Activated CD8-positive, alpha-beta memory T cell treated with anti-CD3 and anti-CD28 coated beads, Interleukin-2, amount 10 ng/mL, durations not matched to agents 7 days and 5 days (primary cell): ENCODE measurements at places on chromosomes 16 and 17. TPM values are rescaled to one million over a fixed set of nuclear protein-coding genes. Genes with fewer than 3 reads are reported as not detected.

- no peaks in the 10 kb centered on the region for H3K36me3 ChIP-seq
- H3K27me3 ChIP-seq, result no peaks in the 10 kb centered on the region
- no peak overlapping the region for H3K27ac ChIP-seq
- no peaks in the 10 kb centered on the region for H3K4me1 ChIP-seq
- no peak for DNase-seq
- H3K4me3 ChIP-seq, result no peak overlapping the region
Measured at GRCh38 chr16:61261315-61261714, 774.9 kb downstream of the CDH8 start.

DNA sequence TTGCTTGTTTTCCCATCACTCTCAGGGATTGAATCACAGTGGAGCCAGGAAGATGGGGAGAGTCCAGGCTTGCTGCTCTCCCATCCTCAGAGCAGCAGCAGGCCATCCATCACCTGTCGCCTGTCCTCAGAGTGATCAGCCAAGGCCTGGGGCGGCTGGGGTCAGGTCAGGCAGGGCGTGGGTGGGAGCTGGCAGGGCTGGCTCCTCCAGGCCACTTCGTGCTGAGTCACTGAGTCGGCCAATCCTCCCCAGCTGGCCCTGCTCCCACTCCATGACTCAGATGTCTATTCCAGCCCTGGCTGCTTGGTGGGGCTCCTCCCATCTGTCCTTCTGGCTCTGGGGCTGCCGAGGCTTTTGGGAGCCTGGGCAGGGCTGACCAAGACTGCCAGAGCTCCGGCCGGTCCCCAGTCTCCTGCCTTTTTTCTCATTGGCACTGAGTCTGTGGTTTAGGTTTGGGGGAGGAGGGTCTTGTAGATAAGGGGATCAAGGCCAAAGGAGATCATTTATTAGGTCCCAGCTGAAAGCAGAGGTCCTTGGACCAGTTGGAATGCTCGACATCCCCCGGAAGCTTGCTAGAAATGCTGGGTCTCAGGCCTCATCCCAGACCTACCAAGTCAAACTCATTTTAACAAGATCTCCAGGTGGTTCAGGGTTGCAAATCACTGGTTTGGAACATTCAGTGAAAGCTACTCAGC lies 72.7 kb downstream of the ABCC1 start:
- H3K4me1 ChIP-seq, result peaks cover 39% of the 10 kb centered on the region
- H3K4me3 ChIP-seq, result no peak overlapping the region
- peaks cover 34% of the 10 kb centered on the region for H3K36me3 ChIP-seq
- H3K27me3 ChIP-seq, result no peaks in the 10 kb centered on the region

DNA sequence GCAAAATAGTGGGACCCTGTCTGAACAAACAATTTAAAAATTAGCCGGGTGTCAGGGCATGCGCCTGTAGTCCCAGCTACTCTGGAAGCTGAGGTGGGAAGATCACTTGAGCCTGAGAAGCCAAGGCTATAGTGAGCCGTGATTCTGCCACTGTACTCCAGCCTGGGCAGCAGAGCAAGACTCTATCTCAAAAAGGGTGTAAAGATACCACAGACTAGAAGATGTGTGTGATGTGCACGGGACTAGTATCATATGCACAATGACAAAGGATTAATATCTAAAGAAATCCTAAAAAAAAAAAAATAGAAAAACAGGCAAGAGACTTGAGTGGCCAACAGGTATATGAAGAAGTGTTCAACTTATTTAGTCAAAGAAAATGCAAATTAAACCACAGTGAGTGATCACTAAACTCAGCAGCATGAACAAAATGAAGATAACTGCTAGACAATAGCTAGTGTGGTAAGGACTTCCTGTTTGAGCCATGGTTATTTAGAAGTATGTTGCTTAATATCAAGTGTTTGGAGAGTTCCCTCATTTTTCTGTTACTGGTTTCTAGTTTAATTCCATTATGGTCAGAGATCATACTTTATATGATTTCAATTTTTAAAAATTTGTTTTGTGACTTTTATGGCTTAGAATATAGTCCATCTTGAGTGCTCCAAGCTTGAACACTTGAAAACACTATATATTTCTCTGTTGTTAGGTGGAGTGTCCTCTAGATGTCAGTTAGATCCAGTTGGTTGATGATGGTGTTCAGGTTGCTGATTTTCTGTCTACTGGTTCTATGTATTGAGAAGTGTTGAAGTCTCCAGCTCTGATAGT lies 14.7 kb upstream of the SLX4 start:
- peaks cover 5% of the 10 kb centered on the region for H3K36me3 ChIP-seq
- DNase-seq, result no peak
- no peaks in the 10 kb centered on the region for H3K27me3 ChIP-seq
- peaks cover 38% of the 10 kb centered on the region for H3K4me1 ChIP-seq

GRCh38 chr17:80892900-80893603 lies 98.6 kb upstream of the CHMP6 start:
- peak; percentile 85 for DNase-seq
- peaks cover 80% of the 10 kb centered on the region for H3K36me3 ChIP-seq
- H3K4me1 ChIP-seq, result peaks cover 93% of the 10 kb centered on the region
- peak overlapping the region; percentile 85 for H3K4me3 ChIP-seq

DNA sequence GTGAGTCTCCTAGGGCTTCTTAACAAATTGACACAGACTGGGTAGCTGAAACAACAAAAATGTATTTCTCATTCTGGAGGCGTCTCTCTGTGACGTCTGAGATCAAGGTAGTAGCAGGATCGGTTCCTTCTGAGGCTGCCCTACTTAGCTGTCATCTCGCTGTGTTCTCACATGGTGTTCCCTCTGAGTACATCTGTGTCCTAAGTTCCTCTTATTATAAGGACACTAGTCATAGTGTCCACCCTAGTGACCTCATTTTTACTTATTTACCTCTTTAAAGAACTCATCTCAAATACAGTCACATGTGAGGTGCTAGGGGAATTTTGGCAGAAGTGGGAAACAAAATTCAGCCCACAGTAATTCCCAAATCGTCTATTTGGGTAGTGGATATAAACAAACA lies 529.1 kb downstream of the NPIPA7 start:
- no peak overlapping the region for H3K4me3 ChIP-seq
- H3K4me1 ChIP-seq, result no peaks in the 10 kb centered on the region
- no peak overlapping the region for H3K27ac ChIP-seq

The KCNH6 gene
- not detected for total RNA-seq

The TPSD1 gene
- not detected for total RNA-seq

The FBXW10B gene
- total RNA-seq, result 0.30 TPM

The MINK1 gene
- total RNA-seq, result 87.4 TPM

GRCh38 chr17:60398227-60398959 lies 6.5 kb upstream of the USP32 start:
- peaks cover 3% of the 10 kb centered on the region for H3K36me3 ChIP-seq
- H3K27ac ChIP-seq, result peak overlapping the region; percentile 81
- no peak for DNase-seq

DNA sequence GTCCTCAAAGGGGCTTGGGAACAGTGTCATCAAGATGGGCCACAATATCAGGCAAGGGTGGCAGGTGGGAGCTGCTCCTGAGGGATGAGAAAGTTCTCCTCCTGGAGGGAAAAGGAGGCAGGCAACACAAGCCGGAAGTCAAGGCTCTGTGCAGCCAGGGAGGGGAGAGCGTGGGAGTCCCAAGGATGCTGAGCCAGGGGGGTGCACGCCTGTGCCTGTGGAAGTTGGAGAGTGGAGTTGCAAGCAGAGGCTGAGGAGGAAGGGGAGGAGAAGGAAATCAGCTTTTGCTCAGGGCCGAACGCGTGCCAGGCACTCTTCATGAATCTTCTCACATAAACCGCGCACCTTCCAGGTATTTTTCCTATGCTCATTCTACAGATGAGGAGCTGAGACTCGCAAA lies 7.4 kb upstream of the SLC13A2 start:
- no peaks in the 10 kb centered on the region for H3K36me3 ChIP-seq
- H3K4me3 ChIP-seq, result no peak overlapping the region
- peak; percentile 4 for DNase-seq
- no peak overlapping the region for H3K27ac ChIP-seq
- H3K27me3 ChIP-seq, result peaks cover 13% of the 10 kb centered on the region

DNA sequence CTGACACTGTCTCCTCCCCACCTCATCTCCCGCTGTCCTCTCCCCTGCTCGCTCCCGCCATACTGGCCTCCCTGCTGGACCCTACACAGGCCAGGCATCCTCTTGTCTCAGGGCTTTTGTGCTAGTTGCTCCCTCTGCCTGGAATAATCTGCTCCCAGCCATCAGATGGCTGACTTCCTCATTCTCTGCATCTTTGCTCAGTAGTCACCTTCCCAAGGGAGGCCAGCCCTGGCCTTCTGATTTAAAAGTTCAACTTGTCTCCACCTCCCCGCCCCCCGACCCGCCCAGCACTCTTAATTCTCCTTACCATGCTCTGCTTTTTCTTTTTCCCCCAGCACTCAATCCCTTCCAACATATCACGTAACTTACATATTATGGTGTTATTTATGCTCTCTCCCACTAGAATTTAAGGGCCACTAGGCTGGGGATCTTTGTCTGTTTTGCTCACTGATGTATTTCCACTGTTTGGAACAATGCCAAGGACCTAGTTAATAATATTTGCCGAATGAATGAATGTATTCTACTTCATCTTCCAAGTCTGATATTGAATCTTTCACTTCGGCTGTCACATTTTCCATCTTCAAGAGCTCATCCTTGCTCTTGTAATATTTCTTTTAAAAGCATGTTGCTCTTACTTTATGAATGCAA lies 178.3 kb downstream of the CDK5R1 start:
- H3K4me1 ChIP-seq, result no peaks in the 10 kb centered on the region
- H3K4me3 ChIP-seq, result no peak overlapping the region
- H3K36me3 ChIP-seq, result no peaks in the 10 kb centered on the region
- H3K27ac ChIP-seq, result no peak overlapping the region

- no peak for DNase-seq
- no peak overlapping the region for H3K27ac ChIP-seq
- no peaks in the 10 kb centered on the region for H3K27me3 ChIP-seq
- no peaks in the 10 kb centered on the region for H3K36me3 ChIP-seq
- H3K4me3 ChIP-seq, result no peak overlapping the region
Measured at GRCh38 chr16:56267888-56268287, 76.6 kb downstream of the GNAO1 start.

GRCh38 chr16:78476615-78477014 lies 377.2 kb downstream of the WWOX start:
- H3K27me3 ChIP-seq, result no peaks in the 10 kb centered on the region
- H3K4me3 ChIP-seq, result no peak overlapping the region
- H3K4me1 ChIP-seq, result no peaks in the 10 kb centered on the region
- H3K27ac ChIP-seq, result no peak overlapping the region

DNA sequence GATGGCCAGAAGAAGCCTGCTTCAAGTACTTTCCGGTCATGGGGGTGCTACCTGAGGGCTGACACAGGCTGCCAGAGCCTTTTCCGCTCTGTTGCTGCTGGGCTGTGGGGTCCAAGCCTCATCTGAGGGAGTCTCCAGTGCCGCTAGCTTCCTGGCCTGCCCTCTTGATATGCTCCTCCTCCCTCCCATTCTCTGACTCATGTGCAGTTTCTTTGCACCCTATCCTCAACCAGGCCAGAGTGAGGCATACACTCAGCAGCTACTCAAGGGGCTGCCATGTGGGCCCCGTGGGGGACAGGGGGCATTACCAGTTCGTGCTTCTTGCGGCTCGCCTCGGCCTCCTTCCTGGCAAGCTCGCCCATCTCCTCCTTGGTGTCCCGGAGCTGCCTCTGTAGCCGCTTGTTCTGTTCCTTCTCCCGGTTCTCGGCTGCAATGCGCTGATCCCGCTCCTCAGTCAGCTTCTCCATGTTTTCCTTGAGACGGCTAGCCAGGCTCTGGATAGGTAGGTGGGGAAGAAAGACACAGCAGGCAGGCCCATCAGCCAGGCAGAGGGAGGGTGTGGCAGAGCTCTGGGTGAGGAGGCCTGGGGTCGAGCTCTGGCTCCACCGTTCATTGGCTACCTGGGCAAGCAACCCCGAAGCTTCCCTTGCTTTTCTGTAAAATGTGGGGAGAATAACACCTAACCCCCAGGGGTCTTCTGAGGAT lies 43.8 kb downstream of the PIPOX start:
- H3K36me3 ChIP-seq, result peaks cover 8% of the 10 kb centered on the region
- DNase-seq, result no peak
- no peaks in the 10 kb centered on the region for H3K4me1 ChIP-seq

DNA sequence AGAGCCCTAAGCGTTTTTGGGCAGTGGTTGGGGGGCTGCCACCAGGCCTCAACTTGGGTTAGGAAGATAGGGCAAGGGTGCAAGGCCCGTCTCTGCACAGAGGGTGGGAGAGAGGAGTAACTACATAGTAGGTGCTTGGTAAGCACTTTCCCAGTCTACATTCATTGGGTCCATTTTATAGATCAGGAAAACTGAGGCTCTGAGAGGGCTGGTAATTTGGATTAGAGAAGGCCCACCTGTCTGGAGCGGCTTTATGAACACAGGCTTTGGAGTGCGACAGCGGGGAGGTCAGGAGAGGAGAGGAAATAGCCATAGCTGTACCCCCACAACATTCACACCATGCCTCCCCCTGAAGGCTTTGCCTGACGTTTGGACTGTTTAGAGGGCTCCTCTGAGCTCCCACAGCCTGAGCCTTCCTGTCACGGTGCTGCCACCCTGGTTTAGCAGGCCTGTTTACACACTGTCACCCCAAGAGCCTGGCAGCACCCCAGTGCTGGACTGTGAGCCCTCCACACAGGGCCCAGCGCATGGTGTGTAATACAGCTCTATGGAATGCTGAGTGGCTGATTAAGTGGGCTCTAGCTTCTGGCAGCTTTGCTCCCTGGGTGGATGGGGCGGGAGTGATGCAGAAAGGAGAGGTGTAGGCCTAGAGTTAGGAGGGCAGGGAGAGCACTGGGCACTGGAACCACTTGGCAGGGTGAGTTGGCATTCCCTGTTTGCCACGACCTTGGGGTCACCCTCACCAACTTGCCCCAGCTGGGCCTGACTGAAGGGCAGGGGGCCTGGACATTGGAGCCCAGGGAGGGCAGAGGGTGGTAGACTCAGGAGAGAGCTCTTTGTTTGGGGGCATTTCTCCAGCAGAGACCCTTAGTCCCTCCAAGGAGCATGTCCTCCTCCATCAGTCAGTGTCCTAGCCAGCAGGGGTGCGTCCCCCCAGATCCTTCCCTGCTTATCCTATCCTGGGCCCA lies 73.7 kb downstream of the RAI1 start:
- no peak for DNase-seq
- H3K4me3 ChIP-seq, result no peak overlapping the region
- H3K36me3 ChIP-seq, result no peaks in the 10 kb centered on the region
- no peaks in the 10 kb centered on the region for H3K27me3 ChIP-seq
